ENCODE measurements at places on chromosomes 1 and 21.
A peak's percentile ranks its signal among the peaks of the same experiment; 100 is the strongest.

- no peak for DNase-seq
These were observed 26.1 kb upstream of the NMNAT2 start for GRCh38 chr1:183444243-183444642.

DNA sequence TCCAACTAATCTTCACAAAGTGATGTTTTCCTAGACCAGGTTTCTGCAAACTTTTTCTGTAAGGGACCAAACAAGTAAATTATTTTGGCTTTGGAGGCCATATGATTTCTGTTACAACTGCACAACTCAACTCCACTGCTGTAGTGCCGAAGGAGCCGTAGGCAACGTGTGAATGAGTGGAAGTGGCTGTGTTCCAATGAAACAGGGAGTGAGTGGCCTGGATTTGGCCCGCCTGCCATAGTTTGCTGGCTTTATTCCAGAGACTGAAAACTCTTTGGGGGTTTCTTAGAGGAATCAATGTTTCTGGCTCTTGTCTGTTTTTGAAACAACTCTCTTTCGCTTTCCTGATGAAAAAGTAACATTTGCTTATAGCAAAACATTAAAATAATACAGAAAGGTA lies 12.6 kb upstream of the ACTL8 start:
- no peak for DNase-seq

DNA sequence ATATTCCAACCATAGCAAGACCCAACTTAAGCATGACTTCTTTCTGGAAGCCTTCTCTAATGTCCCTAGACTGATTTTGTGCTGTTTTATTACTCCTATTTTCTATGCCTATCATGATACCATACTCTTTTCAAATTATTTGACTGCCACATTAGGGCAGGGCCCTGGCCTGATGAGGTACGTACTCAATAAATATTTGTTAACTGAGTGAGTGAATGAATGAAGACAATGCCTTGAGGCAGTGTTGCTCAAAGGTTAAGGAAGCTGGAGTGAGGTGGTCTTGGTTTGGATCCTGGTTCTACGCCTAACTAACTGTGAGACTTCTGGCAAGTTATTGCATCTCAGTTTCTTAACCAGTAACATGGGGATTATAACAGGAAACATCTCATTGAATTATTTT lies 38.3 kb upstream of the BACH1 start:
- DNase-seq: no peak

DNA sequence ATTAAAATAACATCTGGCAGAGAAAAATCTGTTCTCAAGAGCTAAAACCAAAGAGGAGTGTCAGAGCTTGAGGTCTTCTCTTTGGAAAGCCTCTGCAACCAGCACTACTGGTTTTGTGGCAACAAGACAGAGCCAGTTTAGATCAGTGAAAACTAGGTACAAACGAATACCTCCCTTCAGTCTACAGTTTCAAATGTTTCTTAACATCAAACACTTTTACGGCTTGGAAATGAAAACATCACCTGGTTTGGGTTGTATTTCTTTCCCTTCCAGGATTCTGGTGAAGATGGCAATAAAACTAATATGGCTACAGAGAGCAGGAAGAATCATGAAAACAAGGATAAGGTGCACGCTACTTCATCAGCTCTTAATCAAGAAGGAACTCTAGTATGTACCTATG lies 339.4 kb upstream of the ESRRG start:
- DNase-seq: no peak

- no peak for DNase-seq
These were observed 55.4 kb downstream of the RUNX3 start for GRCh38 chr1:24874611-24875234.

DNA sequence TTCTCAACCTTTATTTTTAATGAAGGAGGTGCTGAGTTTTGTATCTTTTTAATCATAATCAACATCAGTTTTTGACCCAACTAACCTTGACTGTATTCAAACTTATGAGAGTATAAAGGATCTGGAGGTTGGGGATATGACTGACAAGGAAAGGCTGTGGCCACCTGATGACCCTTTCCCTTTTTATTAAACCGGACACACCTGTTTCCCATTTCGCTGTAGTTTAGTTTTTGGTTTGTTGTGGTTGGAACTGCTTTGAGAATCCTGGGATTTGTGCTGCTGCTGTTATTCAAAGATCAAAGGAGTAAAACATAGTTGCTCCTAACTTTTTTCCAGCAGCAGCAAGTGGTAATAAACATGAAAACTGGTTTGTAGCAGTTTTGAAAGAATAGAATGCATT lies 12.4 kb downstream of the PRPF38A start:
- DNase-seq: no peak

DNA sequence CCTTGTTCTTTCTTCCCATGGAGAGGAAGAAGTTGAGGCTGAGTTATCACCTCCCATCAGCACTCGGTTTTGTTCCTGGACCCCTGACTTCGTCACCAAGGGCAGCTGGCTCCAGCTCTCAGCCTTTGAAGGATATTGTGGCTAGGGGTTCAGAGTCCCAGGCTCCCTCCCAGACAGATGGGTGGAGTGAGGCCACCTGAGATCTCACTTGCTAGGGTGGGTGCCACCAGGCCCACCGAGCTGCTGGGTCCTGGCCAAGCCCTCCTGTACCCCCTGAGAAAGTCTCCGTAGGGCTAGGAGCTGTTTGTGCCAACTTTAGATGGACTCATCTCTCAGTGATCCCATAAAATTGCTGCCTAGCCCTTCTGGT lies 6.9 kb downstream of the MX2 start:
- no peak for DNase-seq

DNA sequence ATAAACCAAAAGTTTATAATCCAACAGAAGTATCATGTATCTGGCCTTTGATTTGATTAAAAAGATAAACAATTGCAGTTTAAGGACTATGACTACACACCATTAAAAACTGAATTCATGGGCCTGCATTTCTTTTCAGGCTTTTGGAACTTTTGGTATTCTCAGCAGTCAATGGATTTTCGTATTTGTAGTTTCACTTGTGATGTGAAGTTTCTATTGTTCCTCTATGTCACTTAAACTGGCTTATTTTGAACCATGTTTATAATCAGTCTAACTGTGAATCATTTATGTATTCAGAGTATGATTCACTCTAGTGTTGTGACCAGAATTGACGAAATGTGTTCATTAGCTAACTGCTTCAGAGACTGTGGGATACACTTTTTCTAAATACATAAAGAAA lies 132.9 kb downstream of the COQ8A start:
- DNase-seq: no peak

- DNase-seq: no peak
These were observed 383 bp upstream of the PRRX1 start for GRCh38 chr1:170663404-170664092.

- peak; percentile 24 for DNase-seq
These were observed 457 bp downstream of the VAV3 start for GRCh38 chr1:107964336-107965109.

DNA sequence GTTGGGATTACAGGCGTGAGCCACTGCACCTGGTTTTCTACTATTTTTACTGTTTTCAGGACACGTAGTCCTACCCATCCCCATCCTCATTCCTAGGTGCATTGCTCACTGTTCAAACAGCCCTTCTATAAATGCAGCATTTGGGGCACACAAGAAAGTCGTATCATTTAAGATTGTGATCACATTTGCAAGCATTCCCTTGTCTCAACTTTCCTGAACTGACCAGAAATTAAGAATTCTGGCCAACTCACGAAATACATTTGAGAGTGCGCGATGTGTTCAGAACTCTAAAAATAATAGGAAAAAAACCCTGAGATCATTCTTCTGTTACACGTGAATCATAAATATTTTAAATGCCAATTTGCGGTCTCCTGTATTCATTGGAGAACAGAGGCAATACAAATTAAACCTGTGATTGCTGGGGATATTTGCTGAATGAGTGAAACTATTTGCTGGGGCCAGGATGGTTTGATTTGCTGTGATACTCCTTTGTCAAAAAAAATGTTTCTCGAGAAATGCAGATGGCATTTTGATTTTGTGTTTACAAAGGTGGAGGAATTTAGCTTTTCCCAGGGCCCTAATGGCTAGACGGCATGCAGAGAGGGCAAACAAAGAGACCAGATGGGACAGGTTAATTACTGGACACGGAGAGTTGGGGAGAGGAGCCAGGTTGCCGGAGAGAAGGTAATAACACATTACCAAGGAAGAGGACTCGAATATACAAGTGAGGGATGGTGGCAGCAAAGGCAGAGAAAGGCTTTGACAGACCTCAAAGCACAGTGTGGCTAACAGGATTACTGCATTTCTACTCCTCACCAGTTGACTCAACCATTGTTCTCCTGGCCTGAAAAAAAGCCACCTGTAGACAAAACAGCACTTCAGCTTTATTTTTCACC lies 38.4 kb downstream of the STPG1 start:
- no peak for DNase-seq

DNA sequence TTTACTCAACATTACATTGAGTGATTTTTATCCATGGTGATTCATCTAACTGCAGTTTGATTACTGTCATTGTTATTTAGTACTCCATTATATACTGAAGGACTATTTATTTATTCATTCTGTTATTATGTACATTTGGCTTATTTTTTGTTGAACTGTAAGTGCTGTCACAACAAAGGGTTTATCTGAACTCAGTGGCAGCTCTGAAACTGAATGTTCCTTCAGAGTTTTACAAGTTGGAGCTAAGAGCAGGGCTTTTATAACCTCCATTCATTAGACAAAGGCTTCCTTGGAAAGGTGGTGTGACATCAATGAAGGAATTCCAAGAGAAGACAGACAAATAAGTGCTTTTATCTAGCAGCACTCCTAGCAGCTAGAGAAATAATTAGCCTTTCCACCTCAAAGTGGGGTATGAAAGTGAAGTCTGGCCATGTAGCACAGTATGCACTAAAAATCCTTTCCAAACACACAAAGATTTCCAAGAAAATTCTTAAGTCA lies 83.3 kb upstream of the GORAB start:
- DNase-seq: no peak

DNA sequence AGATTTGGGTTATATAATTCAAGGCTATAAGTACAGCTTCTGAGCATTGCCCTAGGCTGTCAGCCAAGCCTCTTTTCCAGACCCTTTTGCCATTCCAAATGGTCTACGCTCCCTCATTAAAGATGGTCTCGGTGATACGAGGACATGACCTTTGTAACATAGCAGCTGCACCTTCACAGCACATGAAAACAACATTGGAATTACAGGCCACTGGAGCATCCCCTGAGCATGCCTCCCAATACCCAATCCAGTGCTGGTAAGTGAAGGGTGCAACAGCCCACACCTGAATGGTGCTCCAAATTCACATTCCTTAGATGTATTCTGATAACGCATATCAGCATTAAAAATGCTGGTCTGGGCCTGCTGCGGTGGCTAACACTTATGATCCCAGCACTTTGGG lies 20.1 kb upstream of the PTPRF start:
- DNase-seq: no peak

DNA sequence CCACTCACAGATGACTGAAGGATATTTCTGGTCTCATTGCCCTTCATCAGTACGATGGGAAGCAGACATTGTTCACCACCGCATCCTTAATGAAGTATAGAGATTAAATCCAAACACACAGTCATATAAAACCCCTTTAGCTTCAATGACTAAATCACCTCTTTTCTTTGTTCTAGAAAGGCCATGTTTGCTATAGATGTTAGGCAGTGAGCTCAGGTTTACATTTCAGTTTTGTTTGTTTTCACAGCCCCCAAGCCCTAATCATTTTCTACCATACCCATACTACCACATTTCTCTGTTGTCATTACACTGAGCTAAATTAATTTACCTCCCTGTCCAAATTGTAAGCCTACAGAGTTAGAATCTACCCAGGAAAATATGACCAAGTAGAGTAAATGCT lies 385.1 kb downstream of the NTNG1 start:
- DNase-seq: no peak

DNA sequence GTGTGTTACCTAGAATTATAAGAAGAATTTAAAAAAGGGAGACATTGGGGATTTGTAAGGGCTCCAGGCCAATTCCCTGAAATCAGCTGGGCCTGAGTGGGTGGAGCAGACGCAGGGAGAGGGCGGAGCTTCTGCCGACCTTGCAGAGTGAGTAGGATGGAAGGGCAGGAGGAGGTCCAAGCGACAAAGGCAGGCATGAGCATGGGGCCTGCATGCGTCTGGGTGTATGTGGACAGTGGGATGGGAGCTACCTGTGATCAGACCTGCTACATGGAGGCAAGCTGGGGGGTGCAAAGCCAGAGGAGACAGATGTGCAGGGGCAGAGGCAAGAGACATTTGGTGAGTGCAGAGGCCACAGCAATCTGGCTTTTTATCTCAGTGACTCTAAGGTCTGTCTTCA lies 105.3 kb upstream of the OLIG2 start:
- no peak for DNase-seq

DNA sequence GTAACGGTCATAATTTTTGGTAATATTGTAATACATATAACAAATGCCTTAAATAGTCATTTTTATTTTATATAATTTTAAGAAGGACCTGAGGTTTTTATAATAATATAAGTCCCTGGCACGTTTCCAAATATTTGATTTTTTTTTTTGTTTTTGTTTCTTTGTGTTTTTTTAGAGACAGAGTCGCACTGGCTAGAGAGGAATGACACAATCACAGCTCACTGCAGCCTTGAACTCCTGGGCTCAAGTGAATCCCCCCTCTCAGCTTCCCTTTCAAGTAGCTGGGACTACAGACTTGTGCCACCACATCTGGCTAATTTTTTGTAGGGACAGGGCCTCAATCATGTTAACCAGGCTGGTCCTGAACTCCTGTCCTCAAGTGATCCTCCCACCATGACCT lies 29.7 kb downstream of the ARHGAP29 start:
- no peak for DNase-seq

GRCh38 chr1:155529929-155530328 lies 32.7 kb downstream of the ASH1L start:
- DNase-seq: no peak

- DNase-seq: no peak
These were observed 112.8 kb downstream of the NEK7 start for GRCh38 chr1:198269646-198269940.
